H1 (cell line): ENCODE measurements at places on chromosomes 16 and 17. TPM values are rescaled to one million over a fixed set of nuclear protein-coding genes. Genes with fewer than 3 reads are reported as not detected.
A peak's percentile ranks its signal among the peaks of the same experiment; 100 is the strongest.

GRCh38 chr17:79049821-79050220, 24.8 kb upstream of the ENGASE start:
- no peak overlapping the region for H3K27ac ChIP-seq
- DNase-seq, result no peak
- no peak overlapping the region for H3K4me3 ChIP-seq
- H3K36me3 ChIP-seq, result no peaks in the 10 kb centered on the region
- H3K4me1 ChIP-seq, result no peaks in the 10 kb centered on the region

DNA sequence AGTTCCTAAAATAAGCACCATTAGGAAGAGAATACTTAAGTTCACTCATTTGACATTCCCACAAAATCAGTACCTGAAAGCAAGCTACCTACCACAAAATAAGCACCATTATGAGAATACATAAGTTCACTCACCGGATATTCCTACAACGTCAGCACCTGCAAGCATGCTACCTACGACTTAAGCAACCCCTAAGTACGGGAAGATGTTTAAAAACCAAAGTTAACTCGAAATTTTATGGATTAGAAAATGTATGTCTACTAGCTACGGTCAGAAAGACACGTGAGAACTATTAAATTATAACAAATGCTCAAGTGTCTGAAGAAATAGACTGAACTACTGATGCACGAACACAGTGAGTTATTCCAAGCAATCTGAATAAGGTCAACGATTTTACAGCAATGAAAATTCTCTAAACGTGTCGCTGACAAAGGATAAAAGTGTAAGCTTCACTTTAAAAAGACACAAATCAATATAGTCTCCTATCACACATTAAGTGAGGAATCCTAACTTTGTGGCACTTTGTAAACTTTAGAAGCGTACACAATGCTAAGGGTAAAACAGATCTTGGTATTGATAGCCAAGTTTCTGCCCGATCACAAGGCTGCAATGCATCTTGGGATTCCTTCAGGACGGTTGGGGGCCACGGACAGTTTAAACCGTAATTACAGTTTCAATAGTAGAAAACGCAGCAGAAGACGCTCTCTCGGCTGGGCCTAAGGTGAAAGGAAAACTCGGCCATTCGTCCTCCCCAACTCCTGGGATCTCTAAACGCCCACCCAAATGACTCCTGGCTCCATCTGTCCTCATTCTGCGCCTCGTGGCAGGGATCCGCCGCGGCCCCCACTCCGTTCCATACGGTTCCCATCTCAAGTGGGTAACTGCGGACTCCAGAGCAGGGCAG, 1.3 kb downstream of the GSPT1 start:
- no peaks in the 10 kb centered on the region for H3K36me3 ChIP-seq
- peak; percentile 48 for DNase-seq
- H3K27me3 ChIP-seq, result no peaks in the 10 kb centered on the region
- H3K4me3 ChIP-seq, result peak overlapping the region; percentile 99

DNA sequence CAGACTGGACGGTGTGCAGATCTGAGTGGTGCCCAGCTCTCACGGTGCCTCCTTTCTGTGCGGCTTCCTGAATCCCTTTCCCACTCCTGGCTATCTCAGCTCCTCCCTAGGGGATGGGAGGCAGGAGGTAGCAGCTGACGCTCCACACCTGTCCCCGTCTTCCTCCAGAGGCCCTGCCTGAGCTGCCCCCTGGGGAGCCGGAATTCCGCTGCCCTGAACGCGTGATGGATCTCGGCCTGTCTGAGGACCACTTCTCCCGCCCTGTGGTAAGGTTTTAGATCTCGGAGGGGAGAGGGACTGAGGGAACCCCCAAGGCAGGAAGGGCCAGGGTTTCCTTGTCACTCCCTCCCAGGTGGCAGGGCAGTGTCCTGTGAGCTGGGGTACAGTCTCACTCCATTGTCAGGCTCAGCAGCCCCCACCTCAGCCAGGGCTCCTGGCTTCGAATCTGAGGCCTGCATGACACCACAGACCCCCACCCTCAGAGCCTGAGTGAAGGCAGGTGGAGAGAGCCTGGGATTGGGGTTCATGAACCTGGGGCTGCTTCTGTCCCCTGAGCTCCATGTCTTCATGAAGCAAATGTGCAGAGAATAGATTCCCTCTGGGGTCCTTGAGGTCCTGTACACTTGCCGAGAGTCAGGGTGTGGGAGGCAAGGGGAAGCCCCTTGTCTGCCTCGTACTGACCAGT, 6.6 kb downstream of the DEF8 start:
- H3K4me3 ChIP-seq, result no peak overlapping the region; the same call in 1 of the 2 replicates
- DNase-seq, result no peak
- H3K27ac ChIP-seq, result no peak overlapping the region; the same call in 1 of the 2 replicates
- H3K36me3 ChIP-seq, result peaks cover 5% of the 10 kb centered on the region; the same call in 1 of the 2 replicates
- peaks cover 3% of the 10 kb centered on the region for H3K4me1 ChIP-seq

DNA sequence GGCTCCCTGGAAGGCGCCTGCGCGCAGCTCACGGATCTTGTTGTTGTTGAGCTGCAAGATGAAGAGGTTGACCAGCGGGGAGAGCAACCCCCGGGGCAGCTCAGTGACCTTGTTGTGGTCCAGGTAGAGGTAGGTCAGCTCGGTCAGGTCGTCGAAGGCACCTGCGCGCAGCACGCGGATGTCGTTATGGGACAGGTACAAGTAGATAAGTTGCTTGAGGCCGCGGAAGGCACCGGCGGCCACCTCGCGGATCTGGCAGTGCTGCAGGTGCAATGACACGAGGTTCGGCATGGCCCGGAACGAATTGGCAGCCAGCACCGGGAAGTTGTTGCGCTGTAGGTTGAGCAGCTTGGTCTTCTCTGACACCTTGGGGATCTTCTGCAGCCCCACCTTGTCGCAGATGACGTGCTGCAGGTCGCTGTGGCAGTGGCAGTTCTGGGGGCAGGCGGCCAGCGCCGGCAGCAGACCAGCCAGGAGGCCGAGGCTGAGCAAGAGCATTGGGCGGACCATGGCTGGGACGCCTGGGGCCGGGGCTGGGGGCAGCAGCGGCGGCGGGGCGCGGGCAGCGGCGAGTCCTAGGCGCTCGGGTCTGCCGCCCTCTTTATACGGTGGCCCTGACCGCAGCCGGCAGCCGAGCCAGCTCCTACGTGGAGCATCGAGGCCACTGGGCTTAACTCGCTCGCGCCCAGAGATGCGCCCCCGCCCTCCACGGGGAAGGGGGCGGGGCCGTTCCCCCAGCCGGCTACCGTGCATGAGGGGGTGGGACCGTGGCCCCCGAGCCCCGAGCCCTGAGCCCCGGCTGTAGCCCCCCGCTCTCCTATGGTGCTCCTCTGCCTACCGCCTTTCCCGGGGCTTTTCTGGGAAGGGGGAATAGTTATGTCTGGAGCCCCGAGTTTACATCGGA, at the start of gene CHAD:
Gene CHAD, minus strand, starts transcription at position 577 of the 904 bp plus-strand sequence. Its CDS starts 67 bp downstream, at position 510.
- H3K27me3 ChIP-seq, result peaks cover 39% of the 10 kb centered on the region
- H3K27ac ChIP-seq, result no peak within 1 kb of the TSS
- DNase-seq, result peak; percentile 58
- H3K4me1 ChIP-seq, result no peaks in the 10 kb centered on the region
- H3K4me3 ChIP-seq, result peak within 1 kb of the TSS; percentile 32

DNA sequence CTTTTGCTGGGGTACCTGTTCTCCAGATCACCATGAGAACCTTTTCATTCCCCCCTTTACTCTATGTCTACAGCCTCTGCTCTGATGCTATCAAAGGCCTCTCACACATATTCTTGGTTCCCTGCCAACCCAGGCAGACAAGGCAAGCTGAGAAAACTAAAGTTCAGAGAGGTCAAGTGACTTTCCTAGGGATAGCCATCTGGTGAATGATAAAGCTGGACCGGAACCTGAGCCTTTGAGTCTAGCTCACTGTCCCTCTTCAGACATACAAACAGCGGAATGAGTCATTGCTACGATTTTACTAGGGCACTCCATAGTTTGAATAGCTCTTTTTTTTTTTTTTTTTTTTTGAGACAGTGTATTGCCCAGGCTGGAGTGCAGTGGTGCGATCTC, 73.3 kb downstream of the XYLT1 start:
- no peak overlapping the region for H3K27ac ChIP-seq
- H3K27me3 ChIP-seq, result no peaks in the 10 kb centered on the region
- H3K4me3 ChIP-seq, result no peak overlapping the region
- peaks cover 10% of the 10 kb centered on the region for H3K4me1 ChIP-seq
- no peaks in the 10 kb centered on the region for H3K36me3 ChIP-seq
- no peak for DNase-seq

GRIN2C gene
- 0.06 and 0.11 TPM in 2 replicates for polyA plus RNA-seq
